ENCODE measurements at places on chromosomes 1 and 21.
A peak's percentile ranks its signal among the peaks of the same experiment; 100 is the strongest.

- DNase-seq: no peak
Observed at GRCh38 chr1:172699695-172700227, 40.9 kb downstream of the FASLG start.

GRCh38 chr1:114607223-114607622 is 25.8 kb upstream of the BCAS2 start:
- DNase-seq: no peak

- no peak for DNase-seq
Observed at GRCh38 chr1:64425521-64425920, 44.4 kb upstream of the CACHD1 start.

GRCh38 chr21:29626801-29627470 is 312.9 kb downstream of the GRIK1 start:
- DNase-seq: no peak

DNA sequence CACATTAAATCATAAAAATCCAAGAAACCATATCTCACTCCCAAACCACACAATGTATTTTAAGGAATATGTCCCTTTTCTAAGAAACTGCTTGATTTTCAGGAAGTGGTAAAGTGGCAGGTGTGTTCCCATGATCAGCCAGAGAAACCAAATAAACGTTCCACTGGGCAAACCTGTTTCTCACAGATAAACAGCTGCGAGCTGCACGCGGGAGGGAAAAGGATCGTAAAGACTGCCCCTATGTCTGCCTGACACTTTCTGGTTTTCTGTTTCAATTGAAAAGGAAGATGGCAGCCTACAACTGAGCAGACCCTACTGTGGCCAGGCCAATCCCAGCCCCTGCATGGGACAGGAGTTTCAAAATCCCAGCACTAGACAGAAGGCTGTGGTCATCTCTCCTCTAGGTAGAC is 36.6 kb downstream of the HIVEP3 start:
- no peak for DNase-seq

DNA sequence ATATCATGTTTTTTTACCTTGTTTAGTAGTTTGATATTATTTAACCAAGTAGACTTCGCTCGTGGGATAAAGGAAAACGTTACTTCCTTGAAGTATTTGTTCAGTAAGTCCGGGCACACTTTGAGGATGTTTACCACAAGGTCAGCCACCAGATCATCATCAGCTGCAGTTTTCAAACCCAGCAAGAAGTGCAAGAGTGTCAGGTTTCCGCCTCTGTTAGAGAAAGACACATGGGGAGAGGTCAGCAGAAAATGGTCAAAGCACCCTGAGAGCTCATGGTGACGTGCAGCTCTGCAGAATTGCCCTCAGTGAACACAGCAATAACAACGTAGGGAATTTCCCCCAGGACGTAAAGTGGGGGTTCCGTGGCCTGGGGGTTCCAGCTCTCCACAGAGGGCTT is 24.4 kb downstream of the URB1 start:
- DNase-seq: no peak

DNA sequence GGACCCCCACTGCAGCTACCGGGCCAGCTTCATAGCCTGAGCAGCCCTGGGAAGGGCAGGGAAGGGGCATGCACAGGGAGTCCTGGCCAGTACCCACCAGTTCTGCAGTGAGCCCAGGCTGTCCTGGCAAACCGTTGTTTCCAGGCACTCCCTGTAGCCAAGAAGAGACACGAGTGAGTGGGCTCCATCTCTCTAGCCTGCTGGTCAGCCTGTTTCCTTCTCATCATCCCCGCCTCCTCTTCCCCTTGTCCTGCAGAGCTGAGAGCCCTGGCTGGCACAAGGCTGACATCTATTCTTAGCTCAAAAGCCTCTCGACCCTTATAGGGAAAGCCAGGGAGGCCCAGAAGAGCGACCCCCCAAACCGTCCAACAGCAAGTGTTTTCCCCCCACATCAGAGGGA is 28.7 kb downstream of the COL16A1 start:
- DNase-seq: no peak

DNA sequence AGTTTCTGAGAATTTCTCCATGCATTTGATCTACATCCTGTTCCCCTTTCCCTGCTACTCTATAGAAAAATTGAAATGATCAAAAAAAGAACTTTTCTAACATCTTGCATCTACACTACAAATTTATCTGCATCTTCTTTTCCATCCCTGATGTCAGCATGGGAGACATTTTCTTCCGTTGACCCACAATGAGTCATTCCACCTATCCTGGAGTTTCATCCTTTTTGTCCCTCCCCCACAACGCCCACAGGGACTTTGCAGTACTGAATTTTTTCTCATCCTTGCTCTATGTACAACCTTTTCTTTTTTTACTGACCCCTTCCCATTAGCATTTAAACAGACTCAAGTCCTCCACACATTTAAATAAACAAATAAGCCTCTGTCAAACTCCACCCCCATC is 112.2 kb upstream of the MROH9 start:
- no peak for DNase-seq

GRCh38 chr1:2312515-2313301 is 78.6 kb downstream of the MORN1 start:
- no peak for DNase-seq

GRCh38 chr1:212650228-212650627 is 41.7 kb downstream of the ATF3 start:
- DNase-seq: no peak

GRCh38 chr1:183195142-183195574 is 9.1 kb downstream of the LAMC2 start:
- DNase-seq: no peak

DNA sequence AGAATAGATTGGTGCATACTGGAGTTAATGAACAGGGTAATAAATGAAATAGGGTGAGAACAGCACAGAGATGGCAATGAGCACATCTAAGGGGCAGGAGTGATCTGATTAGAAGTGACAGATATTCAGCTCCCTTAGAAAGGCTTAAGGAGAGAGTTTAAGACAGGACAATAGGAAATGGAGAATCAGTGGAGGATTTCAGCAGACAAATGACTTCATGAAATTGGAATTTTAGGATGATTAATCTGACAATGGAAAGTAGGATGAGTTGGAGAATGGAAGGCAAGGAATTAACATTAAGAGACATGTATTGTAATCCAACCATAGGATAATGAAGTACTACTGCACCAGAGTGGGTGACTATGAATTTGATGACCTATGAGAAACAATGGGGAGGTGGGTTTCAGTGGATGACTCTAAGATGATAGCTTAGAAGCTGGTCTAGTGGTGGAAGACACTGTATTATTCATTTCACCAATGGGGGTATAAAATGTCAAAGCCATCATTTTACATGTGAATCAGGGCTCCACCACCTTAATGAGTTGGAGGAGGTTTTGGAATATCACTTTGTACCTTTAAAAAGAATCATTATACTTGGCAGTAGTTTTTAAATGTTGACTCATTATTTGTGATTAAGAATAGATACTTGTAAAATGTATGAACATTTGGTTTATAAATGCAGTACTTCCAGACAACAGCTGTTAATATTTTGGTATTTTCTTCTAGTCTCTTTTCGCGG is 139.1 kb downstream of the PLA2G4A start:
- DNase-seq: no peak

- DNase-seq: no peak
Observed at GRCh38 chr1:43448955-43449707, 4.6 kb downstream of the HYI start.

GRCh38 chr1:230167419-230167852 is 100.4 kb downstream of the GALNT2 start:
- DNase-seq: peak; percentile 2

- no peak for DNase-seq
Observed at GRCh38 chr1:29166291-29166878, 15.3 kb downstream of the SRSF4 start.

- DNase-seq: no peak
Observed at GRCh38 chr21:15407585-15407984, 322.2 kb upstream of the USP25 start.

DNA sequence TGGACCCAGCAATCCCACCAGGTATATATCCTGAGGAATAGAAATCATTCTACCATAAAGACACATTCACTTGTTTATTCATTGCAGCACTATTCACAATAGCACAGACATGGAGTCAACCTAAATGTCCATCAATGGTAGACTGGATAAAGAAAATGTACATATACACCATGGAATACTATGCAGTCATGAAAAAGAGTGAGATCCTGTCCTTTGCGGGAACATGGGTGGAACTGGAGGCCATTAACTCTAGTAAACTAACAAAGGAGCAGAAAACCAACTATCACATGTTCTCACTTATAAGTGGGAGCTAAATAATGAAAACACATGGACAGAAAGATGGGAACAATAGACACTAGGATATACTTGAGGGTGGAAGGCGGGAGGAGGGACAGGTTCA is 36.1 kb upstream of the PRKACB start:
- DNase-seq: no peak

- DNase-seq: no peak
Observed at GRCh38 chr1:248631354-248632008, 3.4 kb downstream of the OR2T11 start.

DNA sequence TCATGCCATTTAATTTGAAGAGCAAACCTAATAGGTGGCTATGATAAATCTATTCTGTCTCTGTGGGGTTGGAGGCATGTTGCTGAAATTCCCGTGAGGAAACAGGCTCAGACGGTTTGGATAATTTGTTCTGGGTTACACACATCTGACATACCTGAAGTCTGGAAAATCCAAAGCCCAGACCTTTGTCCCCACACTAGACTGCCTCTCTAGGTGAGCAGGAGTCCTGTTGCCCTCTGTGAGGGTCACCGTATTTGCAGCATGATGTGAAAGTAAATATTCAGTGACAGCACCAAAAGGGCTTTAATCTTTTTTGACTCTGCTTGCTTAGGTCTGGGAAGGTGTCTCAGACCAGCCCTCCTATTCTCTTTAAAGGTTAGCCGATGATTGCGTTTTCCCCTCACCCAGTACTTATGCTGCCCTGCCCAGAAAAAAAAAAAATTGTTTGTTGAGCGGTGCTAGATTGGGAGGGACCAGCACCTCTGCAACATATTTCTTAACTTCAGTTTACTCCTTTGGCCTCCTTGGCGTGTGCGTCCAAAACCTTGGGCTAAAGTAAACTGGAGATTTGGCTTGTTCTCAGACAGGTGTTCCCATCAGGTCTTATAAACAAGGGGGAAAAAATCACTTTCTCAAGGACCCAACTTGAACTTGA is 67.0 kb downstream of the CACHD1 start:
- DNase-seq: no peak

DNA sequence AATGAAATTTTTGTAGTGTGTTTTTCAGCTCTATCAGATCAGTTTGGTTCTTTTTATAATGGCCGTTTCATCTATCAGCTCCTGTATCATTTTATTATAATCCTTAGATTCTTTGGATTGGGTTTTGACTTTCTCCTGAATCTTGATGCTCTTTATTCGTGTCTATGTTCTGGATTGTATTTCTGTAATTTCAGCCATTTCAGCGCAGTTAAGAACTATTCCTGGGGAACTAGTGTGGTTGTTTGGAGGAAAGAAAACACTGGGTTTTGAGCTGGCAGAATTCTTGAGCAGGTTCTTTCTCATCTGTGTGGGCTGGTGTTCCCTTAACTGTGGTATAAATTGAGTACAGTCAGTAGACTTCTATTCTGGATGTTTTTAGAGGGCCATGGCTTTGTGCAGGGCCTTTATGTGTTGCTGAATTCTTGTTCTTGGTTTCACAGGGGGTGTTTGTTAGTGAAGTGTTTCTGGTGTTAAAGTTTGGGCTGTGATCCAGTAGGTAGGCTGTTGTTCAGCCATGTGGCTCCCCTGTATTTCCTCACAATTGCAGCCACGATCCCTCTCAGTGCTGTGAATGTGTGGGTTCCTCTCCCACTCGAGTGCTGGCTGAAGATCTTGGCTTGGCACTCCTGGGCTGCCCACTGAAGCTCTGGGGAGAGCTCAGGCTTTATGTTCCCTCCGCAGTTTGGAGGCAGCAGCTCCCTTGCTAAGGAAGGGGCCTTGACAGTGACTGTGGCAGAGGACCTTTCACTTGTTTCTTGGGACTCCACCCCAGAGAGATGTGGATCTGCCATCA is 56.0 kb upstream of the CCDC190 start:
- DNase-seq: no peak

DNA sequence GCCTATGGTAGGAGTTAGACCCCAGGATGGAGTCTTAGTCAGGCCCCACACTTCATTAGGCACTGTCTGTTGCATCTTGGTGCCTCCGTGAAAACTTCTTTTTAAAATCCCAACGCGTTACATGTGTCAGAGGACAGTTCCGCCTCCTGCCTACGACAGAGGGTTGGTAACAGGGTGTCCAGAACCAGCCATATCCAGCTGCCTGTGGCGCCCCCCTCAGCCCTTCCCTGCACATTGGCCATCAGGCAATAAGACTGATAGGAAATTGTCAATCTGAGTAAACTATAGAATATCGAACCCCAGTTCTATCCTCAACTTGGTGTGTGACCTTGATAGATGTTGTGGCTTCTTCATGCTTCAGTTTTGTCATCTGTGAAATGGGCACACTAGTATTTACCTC is 108.6 kb upstream of the CSF3R start:
- no peak for DNase-seq

DNA sequence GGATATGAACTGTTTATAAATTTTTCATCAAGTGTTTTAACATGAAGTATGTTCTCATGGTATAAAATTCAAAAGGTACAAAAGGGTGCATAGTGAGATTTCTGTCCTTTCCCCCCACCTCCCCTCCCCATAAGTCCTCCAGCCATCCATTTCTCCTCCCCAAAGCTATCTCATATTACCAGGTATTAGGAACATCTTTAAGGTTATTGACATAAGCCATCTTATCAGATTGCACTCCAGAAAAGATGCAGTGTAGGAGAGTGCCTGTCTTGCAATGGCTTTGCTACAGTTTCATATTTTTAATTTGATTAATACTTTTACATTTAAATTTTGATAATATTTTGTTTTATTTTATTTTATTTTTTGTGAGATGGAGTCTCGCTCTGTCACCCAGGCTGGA is 13.5 kb upstream of the HPCAL4 start:
- no peak for DNase-seq

DNA sequence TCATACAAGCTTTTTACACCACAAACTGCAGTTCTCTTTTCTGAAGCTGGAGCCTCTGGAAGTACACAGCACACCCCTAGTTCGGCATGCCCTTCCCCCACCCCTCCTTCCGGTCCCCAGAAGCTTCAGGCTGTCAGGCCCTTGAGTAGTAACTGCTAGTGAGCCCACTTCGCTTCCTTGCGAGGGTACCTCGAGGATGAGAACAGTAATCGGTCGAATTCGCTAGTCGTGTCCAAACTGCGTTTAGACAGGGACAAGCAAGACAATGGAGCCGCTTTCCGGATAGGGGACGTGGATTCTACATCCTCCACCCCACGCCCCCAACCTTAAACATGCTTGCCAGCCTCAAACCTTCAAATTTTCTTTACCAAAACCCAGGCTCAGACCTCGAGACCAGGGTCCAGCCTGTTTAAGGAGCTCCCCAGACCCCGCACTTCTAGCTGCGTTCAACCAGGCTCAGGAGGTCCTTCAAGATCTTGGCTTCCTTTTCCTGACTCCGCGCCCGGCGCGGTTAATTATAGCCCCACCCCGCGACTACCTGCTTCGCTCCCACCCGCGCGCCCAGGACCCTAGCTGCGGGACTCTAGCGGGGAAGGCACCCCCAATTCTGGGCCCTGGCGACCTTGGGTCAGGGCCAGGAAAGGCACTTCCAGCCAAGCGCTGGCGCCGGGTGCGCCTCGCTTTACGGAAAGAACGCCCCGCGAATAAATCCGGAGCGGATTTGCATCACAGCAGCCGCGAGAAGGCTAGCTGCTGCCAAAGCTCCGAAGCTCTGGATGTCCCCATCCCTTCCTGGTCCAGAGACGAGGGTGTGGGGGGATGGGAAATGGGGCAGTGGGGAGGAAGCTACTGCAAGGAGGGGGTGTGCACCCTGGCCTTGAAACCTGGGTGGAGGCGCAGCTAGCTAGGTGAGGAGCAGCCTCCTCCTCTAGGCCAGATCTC is 8.1 kb upstream of the TSPAN1 start:
- DNase-seq: peak; percentile 5

All from activated T-helper 9 cell treated with anti-CD3 and anti-CD28 coated beads, Interleukin-2, amount 50 U/mL, for 16 hours (primary cell).